ENCODE measurements at places on chromosomes 5 and 9.

DNA sequence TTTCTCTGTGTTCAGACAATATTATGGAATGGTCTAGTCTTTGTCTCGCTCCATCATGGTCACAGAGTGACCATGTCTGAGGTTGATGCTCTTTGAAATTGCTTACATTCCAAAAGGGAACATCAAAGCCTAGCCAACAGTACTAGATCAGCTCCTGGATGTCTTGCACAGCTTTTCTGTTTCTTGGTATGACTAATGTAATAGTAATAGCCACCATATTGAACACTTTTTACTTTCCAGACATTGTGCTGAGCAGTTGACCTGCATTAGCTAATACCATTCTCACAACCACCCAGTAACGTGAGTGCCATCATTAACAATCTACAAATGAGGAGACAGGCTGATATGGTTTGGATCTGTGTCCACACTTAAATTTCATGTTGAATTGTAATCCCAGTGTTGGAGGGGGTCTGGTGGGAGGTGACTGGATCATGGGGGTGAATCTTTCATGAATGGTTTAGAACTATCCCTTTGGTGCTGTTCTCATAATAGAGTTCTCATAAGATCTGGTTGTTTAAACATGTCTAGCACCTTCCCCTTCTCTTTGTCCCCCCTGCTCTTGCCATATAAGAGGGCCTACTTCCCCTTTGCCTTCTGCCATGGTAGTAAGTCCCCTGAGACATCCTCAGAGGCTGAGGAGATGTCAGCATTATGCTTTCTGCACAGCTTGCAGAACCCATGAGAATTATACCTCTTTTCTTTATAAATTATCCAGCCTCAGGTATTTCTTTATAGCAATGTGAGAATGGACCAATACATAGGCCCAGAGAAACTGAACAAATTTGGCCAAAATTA is 577.5 kb upstream of the CLINT1 start:
- DNase-seq: no peak

DNA sequence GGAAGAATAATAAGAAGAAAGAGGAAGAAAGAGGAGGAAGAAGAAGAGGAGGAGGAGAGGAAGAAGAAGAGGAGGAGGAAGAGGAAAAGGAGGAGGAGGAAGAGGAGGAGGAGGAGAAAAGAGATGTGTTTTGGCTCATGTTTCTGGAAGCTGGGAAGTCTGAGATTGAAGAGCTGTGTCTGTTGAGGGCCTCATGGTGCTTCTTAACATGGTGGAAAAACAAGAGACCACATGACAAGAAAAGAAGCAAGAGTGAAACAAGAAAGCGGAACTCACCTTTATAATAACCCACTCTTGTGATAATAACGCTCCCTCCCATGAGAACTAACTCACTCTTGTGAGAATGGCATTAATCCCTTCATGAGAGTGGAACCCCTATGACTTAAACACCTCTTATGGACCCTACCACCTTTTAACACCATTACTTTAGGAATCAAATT is 36.1 kb upstream of the RANBP6 start:
- no peak for DNase-seq

- DNase-seq: no peak
Observed at GRCh38 chr5:72440207-72440638, 67.0 kb downstream of the ZNF366 start.

DNA sequence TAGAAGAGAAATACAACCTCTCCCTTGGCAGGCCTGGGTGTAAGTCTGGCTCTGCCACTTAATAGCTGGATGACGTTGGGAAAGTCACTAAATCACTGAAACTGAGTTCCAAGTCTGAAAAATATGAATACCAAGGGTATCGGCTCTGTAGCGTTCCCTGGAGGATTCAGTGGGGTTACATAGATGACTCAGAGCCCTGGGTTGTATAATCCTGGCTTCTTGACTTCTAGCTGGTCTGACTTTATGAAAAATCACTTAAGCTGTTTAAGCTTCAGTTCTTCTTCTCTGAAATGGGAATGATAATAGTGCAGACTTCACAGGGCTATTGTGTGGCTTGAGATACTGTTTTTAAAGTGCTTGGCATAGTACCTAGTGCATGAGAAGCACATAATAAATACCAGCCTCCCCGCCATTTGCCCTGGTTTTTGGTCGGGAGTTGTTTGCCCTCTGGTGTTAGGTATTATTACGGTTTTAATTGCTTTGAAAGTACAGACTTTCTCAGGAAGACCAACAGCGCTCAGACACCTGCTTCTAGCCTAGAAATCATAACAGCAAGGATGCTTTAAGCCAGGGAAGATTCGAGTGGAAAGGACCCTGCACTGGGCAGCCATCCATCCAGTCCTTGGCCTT is 43.0 kb downstream of the CYFIP2 start:
- no peak for DNase-seq

DNA sequence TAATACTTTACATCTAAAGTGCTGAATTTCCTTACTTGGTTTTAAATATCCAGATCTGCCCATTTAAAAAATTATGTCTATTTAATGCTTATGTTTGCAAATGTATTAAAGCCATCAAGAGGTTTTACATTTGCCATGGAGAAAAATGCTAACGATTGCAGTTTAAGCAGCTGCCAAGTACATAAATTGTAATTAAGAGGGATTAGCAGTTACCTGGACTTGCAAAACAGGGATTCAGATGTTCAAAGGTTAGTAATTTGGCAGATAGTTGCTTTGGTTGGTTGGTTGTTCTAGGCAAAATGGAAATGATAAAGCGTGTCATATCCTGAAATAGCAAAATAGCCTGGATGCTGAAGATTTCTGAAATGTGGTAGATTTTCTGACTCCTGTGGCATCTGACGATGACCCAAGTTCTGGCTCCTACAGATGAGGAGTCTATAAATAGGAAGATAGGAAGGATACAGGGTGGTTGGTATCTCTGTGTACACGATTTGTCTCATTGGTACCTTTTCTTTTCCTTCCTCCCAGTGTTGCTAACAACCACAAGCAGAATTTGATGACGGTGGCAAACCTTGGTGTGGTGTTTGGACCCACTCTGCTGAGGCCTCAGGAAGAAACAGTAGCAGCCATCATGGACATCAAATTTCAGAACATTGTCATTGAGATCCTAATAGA is 282.9 kb downstream of the NR3C1 start:
- DNase-seq: no peak

DNA sequence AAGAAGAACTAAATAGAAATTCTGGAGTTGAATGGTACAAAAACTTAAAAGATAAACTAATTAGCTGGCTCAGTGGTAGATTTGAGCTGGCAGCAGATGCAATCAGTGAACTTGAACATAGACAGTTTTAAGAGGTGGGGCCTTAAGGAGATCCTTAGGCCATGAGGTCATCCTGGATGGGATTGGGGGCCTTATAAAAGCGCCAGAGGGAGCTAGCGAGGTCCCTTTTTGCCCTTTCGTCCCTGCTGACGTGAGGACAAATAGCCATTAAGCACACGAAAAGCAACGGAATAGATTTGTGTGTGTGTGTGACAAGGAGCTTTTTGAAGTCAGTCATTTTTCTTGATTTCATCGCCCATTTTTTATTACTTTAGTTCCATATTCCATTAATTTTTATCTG is 83.3 kb downstream of the ZNF354C start:
- DNase-seq: no peak

DNA sequence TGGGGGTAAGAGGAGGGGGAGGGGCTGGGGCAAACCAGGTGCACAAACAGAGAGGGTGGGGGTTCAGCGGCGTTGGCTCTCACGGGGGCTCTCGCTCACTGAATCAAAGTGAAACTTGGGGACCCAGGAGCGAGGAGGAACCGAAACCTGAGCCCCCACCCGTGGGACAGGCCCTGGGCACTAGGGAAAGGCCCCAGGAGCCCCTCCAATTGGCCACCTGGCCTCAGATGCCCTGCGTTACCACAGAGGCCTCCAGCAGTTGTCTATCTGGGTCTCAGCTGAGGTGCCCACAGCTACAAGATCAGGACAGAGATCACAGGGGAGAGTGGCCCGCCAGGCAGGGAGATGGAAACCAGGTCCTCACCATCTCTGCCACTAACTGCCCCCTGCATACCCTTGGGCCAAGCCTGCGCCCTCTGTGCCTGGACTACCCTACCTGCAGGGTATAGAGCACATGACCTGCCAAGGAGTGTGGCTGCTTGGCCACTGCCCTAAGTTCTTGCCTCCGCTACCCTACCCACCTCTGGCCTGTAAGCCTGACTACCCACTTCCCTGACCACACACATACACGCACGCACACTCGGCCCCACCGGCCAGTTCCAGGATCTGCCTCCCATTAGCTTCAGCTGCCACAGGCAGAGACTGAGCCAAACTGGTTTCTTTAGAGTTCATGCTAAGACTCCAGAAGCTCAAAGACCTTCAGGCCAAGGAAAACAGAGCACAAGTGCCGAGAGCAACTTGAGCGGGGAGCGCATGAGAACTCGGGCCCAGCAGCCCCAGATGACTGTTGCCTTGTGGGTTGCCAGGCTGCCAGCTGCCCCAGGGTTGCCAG is 39.9 kb downstream of the PAX5 start:
- DNase-seq: no peak

- no peak for DNase-seq
Observed at GRCh38 chr9:10007356-10007755, 605.4 kb downstream of the PTPRD start.

GRCh38 chr5:32842813-32843530 is 131.9 kb downstream of the NPR3 start:
- no peak for DNase-seq

DNA sequence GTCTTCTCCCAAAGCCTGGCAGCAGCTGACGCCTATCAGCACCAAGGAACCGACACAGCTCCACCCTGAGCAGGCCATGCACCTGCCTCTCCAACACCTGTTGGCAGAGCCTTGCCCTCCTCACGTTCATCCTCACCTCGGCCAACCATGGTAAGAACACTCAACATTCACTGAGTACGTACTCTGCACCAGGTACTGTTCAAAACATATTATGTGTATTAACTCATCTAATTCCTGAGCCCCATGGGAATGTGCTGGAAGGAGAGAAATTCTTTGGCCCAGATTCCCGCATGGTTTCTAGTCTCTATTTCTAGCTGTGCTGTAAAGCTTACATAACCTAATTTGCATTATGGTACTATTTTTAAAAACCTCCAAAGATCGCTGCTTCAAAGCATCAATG is 86.1 kb downstream of the GPR21 start:
- DNase-seq: no peak

DNA sequence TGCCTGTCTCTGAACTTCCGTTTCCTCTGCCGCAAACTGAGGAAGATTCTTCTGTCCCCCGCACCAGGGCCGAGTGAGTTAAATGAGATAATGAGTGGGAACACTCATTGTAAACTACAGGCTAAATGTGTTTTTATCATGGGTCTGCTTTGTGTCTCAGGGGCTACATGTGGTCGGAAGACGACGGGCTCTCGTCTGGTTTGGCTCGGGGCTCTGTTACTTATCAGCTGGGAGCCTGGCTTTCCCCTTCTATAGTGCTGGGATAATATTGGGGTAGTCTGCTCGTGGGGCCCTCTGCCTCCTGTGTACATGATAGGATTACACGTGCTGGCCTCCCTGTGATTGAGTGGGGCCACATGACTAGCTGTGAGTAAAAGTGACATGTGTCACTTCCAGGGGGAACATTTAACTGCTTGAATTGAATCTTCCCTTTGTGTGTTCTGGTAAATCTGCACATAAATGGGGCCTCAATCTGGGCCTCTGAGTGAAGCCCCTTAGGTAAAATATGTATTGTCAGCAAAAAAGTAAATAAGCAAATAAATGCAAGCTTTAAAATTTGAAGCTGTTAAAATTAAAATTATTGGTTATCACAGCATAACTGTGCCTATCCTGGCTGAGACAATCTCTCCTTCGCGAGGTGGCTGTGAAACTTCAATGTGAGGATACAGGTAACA is 86.9 kb upstream of the SH3PXD2B start:
- DNase-seq: no peak

DNA sequence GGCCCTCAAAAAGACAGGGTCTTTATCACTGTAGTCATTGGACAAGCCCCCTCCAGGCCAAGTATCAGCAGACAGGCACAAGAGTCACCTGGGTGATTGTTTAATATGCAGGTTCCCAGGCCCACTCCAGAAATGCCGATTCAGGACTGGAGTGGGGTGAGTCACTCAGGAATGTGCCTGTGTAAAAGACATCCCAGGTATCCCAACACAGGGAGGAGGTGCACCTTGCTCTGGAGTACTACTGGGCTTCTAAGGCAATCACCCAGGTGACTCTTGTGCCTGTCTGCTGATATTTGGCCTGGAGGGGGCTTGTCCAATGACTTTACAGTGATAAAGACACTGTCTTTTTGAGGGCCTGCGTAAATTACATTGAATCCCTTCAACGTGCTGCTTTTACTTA is 40.6 kb downstream of the ACTL7B start:
- no peak for DNase-seq

DNA sequence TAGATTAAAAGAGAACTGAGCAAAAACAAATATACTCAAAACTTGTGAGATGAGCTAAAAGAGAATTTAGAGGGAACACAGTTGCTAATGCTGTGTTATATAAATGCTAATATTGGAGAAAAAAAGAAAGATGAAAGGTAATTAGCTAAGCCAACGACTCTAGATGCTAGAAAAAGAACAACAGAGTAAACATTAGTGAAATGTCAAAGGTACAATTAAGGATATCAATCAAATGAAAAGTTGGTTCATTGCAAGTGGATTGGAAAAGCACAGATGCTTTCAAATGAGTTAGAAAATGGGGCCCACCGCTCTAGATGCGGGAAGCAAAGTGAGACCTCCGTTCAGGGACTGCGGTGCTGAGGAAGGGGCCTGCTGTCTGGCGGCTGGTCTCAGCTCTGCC is 17.9 kb upstream of the BARHL1 start:
- no peak for DNase-seq

GRCh38 chr5:160278343-160278742 is 34.0 kb downstream of the CCNJL start:
- DNase-seq: no peak

DNA sequence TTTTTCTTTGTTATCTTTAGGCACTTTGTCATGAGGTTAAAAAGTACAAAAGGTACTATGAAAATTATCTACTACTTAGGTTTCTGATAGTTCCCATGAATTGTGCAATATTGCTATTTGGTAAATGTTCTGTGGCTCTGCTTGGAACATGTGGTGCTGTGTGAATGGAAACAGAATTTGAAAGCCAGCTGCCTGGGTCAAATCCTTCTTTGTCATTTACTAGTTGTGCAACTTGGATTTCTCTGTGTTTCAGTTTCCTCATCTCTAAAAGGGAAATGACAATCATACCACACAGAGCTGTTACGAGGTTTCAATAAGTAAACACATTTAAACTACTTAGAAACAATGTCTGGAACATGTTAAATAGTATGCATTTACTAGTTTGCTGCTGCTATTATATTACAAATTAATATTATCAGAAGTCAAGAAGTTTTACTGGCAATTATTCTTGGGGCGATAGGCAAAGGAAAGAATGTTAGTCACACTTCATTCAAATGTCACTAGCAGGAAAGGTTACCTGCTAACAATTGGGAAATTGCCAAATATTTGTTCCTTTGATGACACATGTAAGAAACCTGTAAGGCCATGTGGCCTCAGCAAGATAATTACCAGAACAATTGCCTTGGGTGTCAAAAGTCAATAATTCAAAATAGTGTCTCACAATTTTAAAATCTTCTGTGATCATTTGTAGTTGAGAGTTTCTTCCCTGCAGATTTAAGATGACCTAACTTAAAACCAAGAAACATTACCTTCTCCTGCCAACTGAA is 184.8 kb downstream of the KIAA0825 start:
- DNase-seq: peak; percentile 74

Measured in SIG-M5 (cell line).